ENCODE measurements at places on chromosomes 3 and 15.

DNA sequence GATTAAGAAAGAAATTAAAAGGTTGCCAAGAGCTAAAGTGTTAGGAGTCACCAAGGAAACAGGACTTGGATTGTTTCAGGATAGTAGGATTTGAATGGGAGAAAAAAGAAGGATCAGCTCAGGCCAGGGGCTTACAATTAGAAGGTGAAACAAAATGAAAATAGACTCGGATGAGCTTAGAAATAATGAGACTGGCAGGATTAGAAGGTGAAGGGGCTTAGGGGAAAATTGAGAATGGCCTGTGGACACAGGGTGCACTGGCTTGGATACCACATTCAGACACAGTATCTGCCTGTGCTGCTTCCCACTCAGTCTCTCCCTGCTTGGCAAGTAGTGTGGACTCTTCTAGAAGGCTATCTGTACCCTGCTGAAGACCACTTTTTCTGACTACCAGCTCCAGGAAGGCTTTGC is 206.1 kb upstream of the ATP10A start:
- DNase-seq, result no peak

GRCh38 chr3:124092811-124093210 is 100.9 kb upstream of the ROPN1 start:
- DNase-seq, result no peak

- DNase-seq, result no peak
Observed at GRCh38 chr15:64931381-64931780, 19.7 kb downstream of the ANKDD1A start.

- DNase-seq, result peak; percentile 84
Observed at GRCh38 chr3:156174229-156174847, 54.0 kb downstream of the KCNAB1 start.

GRCh38 chr3:69439643-69440270 is 53.9 kb upstream of the FRMD4B start:
- DNase-seq, result no peak

DNA sequence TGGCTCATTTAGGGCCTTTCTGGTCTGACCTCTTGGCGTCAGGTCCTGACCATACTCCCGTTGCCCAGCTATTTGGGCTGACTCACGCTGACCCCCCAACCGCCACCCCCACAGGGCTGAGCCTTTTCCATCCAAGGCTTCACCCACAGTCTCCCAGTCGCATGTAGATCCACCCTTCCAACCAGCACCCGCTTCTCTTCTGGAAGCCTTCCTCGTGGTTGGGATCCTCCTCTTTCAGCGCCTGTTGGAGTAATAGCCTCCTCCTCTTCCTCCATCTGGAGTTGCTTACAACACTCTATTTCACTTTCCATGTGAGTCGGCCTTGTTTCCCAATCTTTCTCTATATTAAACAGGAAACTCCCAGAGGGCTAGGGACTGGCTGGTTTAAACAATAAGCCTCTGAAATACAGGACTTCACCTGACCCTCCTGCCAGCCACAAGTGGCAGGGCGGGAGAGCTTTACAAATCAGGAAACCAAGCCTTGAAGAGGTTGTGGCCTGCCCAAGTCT is 2.1 kb upstream of the ALAS1 start:
- DNase-seq, result no peak

GRCh38 chr15:82621970-82622369 is 25.2 kb downstream of the CPEB1 start:
- DNase-seq, result no peak

DNA sequence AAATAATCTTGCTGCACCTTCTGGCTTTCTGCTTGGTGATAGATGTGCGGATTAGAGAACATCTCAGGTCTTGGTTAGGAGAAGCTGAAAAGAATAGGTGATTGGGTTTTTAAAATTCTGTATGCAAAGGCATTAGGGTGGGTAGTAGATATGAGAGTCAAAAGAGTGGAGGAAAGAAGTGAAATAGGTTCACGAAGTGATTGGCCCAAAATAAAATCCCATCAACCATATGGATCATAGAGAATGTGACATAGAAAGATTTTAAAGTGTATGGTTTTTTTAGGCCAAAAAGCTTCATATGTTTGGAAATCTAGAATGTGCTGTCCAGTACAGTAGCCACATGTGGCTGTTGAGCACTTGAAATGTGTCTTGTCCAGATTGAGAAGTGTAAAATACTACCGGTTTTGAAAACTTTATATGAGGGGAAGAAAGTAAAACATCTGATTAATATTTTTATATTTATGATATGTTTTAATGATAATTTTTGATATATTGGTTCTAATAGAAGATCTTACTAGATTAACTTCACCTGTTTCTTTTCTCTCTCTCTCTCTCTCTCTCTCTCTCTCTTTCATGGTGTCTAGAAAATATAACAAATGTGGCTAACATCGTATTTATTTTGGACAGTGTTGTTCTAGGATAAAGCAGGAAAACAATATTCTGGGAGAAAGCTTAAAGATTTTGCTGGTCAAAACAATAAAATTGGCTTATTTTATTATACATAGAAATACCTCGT is 2.9 kb downstream of the MBNL1 start:
- DNase-seq, result no peak

- peak; percentile 13 for DNase-seq
Observed at GRCh38 chr3:58217209-58217811, 6.5 kb upstream of the DNASE1L3 start.

- no peak for DNase-seq
Observed at GRCh38 chr3:178370387-178370786, 165.8 kb upstream of the KCNMB2 start.

DNA sequence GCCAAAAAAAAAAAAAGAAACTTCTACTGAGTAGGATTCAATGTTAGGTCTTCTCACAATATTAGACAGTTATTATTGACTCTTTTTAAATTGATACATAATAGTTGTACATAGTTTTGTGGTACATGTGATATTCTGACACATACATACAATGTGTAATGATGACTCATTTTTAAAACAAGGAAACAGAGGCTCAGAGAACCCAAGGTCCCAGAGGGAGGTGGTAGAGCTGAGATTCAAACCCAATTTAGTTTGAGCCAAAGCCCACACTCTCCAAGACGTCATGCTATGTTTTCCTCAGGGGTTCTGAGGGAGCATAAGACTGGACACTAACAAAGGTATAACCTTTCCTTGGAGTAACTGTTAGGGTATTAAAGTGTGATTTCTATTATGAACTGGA is 40.6 kb downstream of the MYO5C start:
- no peak for DNase-seq

DNA sequence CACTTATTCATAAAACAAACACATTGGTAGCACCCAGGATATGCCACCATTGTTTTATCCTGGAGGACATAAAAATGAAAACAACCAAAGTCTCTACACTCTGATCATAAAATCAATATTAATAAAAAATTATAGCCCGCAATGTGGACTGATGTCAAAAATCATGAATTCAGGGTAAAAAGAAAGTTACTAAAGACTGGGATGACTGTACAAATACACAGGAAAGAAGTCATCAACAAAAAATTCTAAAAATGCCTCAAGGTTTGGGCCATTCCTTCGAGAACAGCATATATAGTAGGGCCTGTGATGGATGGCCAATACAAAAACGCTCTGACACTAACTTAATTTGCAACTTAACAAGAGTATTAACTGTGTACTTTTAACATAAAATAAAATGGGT is 76.8 kb downstream of the THBS1 start:
- DNase-seq, result no peak

GRCh38 chr3:197345390-197345789 is 47.0 kb upstream of the DLG1 start:
- DNase-seq, result no peak

- DNase-seq, result no peak
Observed at GRCh38 chr15:46326173-46326572, 691.3 kb downstream of the SQOR start.

GRCh38 chr15:57220205-57220604 is 156.1 kb upstream of the CGNL1 start:
- no peak for DNase-seq

GRCh38 chr3:192731233-192731632 is 3.9 kb upstream of the FGF12 start:
- no peak for DNase-seq

DNA sequence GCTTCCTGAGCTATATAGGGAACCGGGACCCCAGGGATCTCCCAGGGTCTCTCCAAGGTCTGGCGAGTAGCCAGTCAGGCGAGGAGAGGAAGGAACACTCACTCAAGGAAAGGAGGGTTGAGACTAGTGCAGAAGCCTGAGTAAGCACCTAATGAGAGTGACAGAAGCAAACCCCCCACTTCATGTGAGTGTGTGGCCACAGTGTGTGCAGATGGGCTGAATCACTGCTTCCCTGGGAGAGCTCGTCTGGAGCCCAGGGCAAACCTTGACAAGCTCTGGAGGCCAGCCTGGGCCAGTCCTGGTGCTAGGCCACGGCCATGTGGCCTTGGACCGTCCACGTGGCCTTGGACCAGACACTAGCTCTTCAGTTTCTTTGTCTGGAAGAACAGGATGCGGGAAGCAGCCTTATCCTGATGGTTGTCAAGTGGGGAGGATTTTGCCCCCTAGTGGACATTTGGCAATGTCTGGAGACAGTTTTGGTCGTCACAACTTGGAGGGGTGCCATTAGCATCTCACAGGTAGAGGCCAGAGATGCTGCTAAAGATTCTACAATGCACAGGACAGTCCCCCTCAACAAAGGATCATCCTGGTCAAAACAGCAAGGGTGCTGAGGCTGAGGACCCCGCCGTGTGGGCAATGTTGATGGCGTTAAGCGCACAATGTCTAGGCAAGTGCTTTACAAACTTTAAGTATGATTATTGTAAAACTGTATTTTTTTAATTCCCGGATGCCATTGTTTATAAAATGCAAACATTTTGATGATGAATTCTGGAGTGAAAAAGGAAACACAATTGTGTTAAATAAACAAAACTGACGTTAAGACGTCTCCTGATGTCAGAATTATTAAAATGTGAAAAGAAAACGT is 34.8 kb upstream of the CTSH start:
- peak; percentile 93 for DNase-seq

DNA sequence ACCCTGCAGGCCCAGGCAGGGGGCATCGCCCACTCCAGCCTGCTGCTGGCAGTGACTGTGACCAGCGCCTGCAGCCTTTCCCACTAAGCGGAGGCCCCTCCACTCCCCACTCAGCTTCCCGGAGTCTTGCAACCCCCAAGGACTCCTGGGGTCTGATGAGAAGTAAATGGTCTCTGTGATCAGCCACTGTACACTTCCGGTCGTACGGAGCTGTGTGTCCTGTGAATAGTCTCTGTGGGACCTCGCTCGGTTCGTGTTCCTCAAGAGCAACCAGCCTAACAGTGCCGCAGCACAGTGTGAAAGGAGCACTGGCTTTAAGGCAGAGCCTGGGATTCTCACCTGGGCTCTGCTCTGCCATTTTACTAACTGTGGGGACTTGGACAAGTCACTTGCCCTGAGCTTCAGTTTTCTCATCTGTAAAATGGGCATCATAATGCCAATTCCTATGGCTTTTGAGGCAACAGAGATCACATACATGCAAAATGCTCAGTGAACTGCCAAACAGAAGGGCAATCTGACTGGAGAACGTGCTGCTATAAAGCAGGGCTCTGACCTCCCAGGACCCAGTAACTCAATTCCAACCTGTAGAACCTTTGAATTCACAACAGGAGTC is 26.7 kb downstream of the TMEM43 start:
- DNase-seq, result no peak

Data from T47D (cell line).